ENCODE measurements at places on chromosomes 12 and 14.

GRCh38 chr14:62369919-62370560, 607.8 kb downstream of the SNAPC1 start:
- DNase-seq = no peak

DNA sequence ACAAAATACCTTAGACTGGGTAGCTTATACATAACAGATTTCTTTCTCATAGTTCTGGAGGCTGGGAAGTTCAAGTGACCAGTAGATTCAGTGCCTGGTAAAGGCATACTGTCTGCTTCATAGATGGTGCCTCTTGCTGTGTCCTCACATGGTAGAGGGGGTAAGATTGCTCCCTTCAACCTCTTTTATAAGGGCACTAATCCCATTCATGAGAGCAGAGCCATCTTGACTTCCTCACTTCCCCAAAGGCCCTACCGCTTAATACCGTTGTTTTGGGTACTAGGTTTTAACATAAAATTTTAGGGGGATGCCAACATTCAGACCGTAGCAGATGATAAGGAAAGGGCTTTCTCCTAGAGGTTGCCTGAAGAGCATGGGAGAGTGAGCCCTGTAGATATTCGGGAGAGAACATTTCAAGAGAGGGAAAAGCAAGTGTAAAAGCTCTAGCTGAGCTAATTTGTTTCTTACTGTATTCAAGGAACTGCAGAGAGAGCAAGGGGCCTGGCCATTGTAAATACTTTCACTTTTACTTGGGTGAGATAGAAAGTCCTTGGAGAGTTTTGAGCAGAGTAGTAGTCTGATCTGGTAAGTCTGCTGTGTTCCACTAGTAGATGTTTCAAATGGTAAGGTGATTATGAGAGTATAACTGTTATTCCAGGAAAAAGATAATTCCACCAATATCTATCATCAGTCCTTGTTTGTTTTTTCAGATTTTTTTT, 27.3 kb downstream of the FRS2 start:
- DNase-seq = no peak

DNA sequence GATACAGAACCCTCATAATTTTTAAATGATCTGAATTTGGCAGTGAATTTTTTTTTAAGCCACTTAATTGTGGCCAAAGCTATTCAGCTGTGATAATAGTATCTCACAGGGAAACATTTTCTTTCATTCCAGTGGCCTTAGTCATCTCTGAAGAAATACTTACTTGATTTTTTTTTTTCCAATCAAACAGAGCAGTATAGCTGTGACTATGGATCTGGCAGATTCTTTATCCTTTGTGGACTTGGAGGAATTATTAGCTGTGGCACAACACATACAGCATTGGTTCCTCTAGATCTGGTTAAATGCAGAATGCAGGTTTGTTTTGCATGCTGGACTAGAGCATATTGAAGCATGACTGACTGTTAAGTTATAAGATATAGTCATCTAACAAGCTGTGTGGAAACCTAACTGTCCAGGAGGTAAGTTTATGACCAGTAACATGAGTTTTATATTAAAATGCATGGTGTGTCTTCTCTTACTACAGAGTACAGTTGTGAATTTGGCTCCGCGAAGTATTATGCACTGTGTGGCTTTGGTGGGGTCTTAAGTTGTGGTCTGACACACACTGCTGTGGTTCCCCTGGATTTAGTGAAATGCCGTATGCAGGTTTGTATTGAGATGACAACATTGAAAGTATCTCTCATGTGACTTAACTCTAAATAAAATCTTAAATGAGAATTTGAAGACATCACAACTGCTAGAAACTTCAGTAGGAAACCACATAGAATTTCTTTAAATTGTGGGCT, 1.9 kb downstream of the SLC25A3 start:
- DNase-seq = no peak

DNA sequence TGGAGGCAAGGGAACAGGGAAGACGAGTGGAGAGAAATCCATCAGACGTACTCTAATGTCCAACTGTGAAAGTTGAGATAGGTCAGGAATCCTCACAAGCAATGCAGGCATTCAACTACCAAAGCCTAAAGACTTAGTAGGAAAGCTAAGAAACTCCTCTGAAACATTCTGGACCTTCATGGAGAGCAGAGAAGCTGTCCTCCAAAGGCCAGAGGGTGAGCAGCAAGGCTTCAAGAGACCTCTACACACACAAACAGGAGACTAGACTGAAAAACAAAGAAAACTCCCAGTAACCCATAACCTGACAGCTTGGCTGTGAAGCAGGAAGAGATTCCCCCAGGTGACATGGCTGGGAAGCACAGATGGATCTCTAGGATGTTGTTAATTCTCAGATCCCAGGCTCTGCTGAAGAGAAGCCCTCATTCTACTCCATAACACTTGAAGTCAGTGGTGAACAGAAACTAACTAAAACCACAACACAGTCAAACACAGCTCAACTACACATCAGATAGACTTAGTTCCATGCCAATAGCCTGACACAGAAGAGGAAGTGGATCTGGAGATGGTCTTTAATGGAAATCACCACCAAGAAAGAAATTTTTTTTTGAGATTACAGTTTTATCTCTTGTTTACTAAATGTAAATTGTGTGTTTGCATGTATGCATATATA, 23.2 kb upstream of the LYZ start:
- DNase-seq = no peak

- DNase-seq = no peak
Observed at GRCh38 chr12:62604373-62604772, 137.7 kb downstream of the MON2 start.

- no peak for DNase-seq
Observed at GRCh38 chr14:106129274-106129673, 602.9 kb downstream of the TMEM121 start.

DNA sequence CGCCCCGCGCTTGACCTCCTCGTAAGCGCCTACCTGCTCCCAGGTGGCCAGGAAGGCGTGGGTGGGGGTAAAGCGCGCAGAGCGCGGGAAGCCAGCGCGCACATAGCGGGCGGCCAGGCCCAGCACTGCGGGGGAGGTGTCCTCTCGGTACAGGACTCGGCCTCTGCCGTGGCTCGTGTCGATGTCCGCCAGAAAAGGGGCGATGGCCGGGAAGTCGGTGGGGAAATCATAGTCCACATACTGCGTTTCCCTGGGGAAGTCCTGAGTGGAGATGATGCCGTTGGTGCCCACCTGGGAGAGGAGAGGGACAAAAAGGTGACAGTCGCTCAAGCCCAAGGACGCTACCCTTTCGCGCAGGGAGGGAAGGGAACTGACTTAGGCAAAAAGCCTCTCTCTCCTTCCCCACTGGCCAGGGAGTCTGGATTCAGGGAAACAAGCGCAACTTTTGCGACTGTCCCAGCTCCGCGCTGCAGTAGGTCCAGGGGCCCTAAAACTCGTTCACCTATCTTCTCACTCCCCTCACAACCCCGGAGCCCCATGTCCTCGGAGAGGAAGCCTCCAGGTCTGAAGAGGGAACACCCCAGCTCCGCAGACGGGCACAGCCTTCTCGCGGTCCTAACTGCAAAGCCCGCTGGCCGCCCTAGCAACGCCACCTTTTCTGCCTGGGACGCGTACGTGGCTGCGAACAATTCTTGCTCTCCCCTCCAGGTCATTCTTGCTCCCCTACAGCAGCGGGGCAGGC, 815 bp downstream of the NID2 start:
- DNase-seq = peak; percentile 22

DNA sequence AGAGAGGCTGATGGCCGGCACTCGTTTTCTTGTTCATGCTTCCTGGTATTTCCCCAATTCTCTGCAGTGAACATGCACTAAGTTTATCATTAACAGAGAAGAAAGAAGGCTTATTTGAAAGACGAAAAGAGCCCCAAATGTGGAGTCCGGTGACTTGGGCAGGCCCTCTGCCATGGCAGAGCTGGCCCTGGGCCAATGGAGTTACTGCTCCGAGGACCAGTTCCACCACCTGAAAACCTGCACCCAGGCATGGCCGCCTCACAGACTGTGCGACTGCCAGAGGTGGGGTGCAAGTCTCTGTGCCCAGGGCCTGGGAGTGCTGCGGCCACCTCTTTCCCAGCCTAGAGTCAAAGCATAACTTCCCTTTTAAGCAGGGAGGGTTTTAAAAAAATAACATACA, 24.9 kb downstream of the DEGS2 start:
- DNase-seq = no peak

DNA sequence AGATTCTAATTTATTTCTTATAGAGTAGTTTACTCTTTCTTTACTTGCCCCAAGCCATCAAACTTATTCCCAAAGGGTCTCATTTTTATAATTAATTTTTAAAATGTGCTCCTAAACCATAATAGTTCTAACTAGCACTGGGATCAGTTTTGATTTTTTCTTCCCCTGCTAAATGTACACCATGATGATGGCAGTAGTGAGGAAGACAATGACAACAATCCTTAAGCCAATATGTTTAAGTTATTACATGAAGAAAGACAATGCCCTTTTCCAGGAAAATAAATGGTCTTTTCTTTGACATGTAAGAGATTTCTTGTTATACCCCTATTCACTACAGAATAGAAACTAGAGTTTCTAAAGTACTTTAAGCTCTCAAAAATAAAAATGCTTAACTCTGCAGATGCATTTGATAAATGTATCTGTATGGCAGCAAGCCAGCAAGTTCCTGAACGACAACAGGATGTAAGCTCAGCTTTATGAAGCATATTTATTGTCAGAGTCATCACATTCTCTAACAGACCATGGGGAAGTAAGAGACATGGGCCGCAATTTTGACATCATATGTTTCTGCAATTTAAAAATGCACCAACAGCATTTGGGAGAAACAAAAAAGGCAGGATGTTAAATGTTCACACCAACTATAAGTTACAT, 36.0 kb upstream of the SNX6 start:
- no peak for DNase-seq

GRCh38 chr12:46692606-46693005, 133.2 kb downstream of the SLC38A4 start:
- DNase-seq = no peak

- DNase-seq = no peak
Observed at GRCh38 chr14:105096206-105096875, 31.1 kb upstream of the GPR132 start.

DNA sequence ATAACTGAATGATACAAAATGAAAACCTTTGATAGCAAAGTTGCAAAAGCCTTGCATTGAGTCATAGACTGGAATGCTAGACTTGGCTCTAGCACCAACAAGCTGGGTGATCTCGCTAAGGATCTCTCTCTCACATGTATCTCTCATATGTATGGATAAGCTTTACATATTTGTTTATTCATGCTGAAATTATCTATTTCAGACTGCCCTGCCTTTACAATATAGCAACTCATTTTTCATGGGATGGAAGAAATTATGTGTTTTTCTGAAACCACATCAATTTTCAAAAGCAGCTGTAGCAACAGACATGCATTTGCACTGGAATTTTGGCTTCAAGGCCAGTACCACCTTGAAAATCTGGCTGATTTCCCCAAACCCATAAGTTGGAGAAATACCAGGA, 11.4 kb downstream of the RERG start:
- DNase-seq = no peak

GRCh38 chr14:103782376-103782775, 65.0 kb downstream of the PPP1R13B start:
- DNase-seq = no peak

- DNase-seq = no peak
Observed at GRCh38 chr14:81009346-81009745, 53.9 kb downstream of the TSHR start.

DNA sequence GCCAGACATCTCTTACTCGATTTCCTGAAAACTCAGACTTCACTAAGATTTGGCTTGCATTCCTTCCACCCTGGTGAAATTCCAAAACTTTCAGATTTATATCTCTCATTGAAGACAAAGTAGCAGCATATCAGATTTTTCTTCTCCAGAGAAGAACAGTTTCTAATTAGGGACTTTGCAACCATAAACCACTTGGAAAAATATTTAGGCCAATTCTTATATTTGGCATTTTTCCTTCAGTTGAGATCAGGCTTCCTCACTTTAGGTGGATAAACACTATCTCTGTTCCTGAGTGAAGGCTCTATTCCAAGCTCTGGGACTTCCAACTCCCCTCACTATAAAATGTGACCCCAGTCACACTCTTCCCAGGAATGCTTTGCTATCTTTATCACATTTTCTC, 1434.3 kb upstream of the FLRT2 start:
- no peak for DNase-seq

DNA sequence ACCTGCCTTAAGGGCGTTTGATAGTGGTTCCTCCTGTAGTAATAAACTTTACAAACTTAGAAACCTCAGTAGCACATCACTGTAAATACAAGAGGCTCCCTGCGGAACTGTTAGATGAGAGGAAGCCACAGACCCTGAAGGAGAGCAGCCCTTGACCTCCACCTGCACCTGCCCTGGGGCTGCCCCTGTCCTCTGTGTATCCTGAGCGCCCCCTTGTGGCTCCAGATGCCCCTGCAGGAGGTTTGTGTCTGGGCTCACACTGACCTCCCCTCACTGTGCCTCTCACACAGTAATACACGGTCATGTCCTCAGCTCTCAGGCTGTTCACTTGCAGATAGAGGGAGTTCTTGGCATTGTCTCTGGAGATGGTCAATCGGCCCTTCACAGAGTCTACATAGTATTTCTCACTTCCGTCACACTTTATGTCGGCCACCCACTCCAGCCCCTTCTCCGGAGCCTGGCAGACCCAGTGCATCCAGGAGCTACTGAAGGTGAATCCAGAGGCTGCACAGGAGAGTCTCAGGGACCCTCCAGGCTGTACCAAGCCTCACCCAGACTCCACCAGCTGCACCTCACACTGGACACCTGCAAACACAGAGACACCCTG, 1059.8 kb downstream of the TMEM121 start:
- DNase-seq = peak; percentile 54

GRCh38 chr14:68672609-68673285, 120.1 kb downstream of the ZFP36L1 start:
- no peak for DNase-seq

DNA sequence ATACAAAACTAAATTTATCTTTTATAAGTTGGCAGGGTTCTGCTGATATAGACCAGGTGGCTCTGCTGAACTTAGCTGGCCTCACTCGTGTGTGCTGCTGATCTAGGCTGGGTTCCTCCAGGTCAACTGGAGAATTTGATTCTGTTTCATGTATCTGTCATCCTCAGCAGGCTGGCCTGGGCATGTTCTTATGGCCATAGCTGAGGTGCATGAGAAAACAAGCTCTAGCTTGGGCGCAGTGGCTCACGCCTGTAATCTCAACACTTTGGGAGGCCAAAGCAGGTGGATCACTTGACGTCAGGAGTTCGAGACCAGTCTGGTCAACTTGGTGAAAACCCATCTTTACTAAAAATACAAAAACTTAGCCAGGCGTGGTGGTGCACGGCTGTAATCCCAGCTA, 24.3 kb upstream of the BCL2L14 start:
- no peak for DNase-seq

DNA sequence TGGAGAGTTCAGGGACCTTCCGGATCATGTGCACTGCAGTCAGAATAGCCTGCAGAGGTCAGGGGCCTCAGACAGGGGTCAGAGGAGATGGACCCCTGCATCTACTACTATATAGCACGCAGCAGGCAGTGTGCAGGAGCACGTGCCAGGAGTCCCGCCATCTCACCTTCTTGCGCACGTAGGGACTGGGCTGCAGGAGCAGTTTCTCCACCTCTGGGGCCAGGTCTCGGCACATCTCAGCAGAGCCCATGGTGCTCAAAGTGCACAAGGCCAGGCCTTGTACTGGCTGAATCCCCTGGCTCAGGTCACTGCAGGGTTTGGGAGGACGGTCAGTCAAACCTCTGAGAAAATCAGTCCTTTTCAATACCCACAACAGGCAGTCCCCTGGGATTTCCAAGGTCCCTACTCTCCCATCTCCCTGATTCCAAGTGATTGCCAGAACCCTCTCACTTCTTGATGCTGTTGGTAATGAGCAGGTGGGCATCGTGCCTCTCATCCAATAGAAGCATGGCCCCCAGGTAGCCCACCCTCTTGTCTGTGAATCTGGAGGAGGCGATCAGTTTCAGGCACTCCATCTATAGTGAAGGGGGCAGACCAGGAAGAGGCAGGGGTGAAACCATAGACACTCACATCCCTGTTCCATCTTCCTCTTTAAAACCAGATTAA, 1.3 kb downstream of the AP1G2 start:
- DNase-seq = no peak
